RCC 7860 (cell line): ENCODE measurements at places on chromosomes 13 and 19.
A peak's percentile ranks its signal among the peaks of the same experiment; 100 is the strongest.

DNA sequence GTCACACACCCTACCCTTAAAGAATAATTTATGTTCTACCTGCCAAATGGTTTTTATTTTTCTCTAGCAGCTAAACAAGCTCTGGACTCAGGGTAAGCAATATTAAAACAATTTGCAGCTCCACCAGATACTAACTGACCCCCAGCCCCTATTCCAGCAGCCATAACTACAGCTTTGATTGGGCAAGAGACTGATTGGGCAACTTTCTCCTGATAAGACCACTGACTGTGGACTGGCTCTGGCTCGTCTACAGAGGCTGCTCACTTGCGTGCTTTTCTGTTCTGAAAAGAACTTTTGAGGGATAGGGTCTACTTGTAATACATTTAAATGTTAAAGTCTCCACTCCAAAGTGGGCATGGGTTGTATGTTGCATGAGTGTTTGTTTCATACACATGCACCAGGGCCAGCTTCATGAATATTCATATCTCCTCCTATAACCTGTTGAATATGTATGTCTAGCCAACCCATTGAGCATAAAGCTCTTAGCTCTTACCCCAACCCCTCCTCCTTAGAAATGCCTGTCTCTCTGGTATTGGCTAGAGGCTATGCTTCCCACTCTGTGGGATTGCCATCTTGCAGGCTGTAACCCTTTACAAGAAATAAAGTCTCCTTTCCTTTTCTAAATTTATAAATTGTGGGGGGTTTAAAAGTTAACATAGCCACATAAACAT is 19.9 kb downstream of the OR7A5 start:
- DNase-seq: no peak

GRCh38 chr13:48843630-48844380 is 131.9 kb upstream of the FNDC3A start:
- DNase-seq: no peak

- DNase-seq: no peak
Observed at GRCh38 chr13:40774672-40775071, 3.7 kb upstream of the MRPS31 start.

DNA sequence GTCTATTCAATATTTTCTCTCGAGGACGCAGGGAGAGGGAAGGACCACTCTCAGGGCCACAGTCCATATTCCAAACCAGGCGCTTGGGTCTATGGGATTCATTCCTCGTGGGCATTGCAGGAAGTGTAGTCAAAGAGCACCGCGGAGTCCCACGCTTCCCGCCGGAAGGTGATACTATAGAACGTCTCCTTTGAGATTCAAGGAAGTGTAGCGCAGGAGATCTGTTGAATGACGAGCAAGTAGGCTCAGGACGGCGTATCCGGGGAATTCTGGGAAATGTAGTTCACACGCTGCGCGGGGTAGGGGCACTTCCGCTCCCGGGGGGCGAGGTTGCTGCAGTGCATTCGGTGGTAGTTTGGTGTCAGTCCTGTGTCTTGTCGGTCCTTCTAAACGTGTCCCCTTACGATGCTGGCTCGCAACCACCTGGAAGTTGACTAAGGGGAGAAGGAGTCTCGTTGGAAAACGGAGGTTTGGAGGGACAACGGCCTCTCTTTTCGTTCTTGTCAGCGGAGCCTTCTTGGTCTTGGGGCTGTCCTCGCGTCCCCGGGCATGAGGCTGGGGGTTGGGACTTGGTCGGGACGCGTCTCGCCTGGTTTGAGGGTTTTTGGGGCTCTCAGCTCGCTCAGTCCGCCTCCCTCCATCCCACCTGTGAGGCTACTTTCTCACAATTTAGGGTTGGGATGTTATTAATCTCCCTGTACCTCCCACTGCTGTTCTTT is at the start of gene ZNF284:
ZNF284 (plus strand) TSS at position 336 of the 719 bp plus-strand sequence. CDS start 4,231 bp downstream, outside the sequence.
- peak; percentile 59 for DNase-seq

DNA sequence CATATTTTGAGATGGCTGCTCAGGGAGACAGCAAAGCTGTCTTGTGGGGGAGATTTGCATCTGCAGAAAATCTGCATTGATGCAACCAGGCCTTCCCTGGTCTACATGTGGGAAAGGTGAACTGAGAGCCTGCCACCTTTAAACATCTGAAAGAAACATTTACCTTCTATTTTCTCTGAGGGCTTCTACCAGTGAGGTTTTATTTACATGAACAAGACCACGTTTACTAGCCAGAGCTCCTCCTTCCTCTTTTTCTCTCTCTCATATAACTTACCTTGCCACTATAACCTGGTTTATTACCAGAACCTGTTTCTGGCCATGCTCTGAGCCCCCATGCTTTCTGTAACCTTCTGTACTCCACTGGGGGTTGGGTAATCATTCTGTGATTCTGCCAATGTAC is 14.4 kb upstream of the RUBCNL start:
- no peak for DNase-seq

- no peak for DNase-seq
Observed at GRCh38 chr13:113356596-113356995, 7.3 kb downstream of the GRTP1 start.

GRCh38 chr13:80083853-80084676 is 256.9 kb downstream of the SPRY2 start:
- DNase-seq: peak; percentile 36

- no peak for DNase-seq
Observed at GRCh38 chr13:71922194-71922593, 55.2 kb upstream of the DACH1 start.

DNA sequence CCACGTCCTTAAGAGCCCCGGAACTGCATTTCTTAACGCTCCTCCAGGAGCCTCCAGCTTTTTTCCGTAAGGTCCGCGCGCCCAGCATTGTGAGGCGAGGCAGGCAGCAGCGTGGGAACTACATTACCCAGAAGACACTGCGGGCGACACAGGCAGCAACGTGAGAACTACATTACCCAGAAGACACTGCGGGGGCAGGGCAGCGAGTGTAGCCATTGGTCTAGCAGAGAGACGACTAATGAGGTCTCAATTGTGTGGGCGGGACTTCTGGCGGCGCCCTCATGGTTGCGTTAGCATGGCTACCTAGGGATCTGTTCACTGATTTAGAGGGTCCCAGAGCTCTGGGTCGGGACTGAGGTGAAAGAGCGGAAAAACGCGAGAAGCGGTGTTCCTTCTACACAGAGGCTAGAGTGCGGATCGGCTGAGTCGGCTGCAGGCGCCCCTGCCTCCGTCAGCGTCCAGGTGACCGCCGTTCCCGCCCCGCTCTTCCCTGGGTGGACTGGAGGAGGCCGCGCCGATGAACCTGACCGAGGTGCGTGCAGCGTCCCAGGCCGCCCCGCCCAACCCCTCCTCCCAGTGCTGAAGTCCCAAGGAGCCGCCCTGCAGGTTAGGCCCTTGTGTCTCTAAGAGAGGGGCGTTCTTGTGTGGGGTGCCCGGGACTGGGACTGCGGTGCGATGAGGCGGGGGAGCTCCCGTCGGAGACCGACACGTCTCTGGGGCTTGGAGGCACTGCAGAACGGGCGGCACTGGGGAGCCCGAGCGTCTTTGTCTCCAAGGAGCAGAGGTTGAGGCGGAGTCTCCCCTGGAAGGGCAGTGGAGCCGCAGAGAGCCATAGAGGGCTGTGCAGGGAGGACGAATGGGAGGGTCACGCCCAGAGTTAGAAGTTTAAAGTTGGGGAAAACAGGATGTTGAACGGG is at the start of gene ZNF749:
ZNF749 (plus strand) TSS at position 264 of the 917 bp plus-strand sequence; CDS start at position 518, 254 bp downstream.
- DNase-seq: peak; percentile 92

DNA sequence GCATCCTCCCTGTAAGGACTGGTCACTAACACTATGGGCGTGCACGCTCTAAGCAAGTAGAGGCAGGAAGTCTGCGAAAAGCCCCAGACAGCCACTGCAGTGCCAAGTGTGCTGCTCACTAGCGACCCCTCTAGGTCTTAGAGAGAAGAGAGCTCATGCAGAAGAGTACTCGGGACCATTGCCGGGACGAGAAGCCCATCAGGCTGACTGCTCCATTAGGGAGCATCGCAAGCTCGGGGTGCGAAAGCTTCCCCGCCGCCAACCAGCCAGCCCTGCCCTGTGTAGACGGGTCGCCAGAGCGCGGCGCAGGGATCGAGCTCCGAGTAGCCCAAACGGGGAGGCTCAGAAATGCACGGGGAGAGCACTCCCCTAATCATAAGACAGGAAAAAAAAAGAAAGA is 16.6 kb downstream of the POU4F1 start:
- no peak for DNase-seq

DNA sequence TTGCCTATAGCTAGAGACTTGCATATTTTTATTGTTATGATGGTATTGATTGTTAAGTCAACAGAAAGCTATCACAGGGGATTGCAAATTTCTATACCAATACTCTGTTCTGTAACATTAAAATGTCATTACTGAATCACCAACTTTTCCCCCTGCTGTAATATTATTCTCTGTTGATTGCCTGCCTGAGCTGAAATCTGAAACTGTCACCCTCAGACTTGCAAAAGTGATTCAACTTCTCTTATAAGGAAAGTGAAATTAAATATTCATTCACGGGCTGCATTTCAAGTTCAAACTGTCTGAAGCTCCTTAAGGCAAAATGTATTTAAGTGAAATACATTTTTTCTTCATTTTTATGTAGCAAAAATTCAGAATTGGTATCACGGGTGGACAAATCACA is 723.2 kb downstream of the PCDH9 start:
- no peak for DNase-seq

GRCh38 chr13:26619358-26619757 is 61.9 kb downstream of the WASF3 start:
- no peak for DNase-seq

GRCh38 chr13:51806566-51806965 is 2.6 kb upstream of the DHRS12 start:
- no peak for DNase-seq

DNA sequence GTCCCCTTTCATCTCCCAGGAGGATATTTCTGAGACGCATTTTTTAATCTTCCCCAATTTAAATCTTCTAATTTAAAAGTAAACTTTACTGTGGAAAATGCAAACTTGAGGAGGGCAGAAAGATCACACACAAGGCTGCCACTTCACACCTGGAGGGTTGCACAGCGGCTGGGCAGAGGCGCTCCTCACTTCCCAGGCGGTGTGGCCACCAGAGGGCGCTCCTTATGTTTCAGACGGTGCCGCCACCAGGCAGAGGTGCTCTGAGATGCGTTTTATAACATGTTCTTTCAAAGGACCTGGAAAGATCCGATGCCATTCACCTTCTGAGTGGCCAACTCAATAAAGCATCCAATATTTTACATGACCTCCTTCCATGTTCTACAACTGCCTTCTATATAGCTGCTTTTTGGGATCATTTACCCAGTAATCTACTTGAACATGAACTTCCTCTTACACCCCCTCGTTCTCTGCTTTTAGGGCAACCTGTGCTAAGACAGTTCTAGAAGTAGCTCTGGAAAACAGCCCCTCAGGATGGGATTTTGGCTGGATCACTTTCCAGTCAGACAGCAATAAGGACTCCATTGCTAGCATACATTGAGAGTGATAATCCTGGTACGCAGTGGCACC is 14.8 kb upstream of the MTUS2 start:
- DNase-seq: no peak

GRCh38 chr13:110251193-110251819 is 55.7 kb downstream of the COL4A1 start:
- DNase-seq: no peak

DNA sequence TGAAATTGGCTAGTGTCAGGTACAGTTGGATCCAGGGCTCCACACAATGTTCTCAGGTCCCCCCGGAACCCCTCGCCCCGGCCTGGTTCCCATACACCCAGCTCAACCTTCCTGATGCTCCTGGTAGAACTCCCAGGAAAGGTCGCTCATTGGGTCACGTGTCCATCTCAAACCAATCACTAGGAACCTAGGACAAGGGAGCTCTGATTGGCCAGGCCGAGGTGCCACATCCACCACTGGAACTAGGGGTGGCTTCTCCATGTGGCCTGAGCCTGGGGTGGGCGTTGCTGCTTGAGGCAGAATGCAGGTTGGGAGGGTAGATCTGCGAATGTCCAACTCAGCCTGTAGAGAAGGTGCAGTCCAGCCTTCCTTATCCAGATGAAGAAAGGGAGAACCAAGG is 6.9 kb upstream of the MEF2B start:
- no peak for DNase-seq

DNA sequence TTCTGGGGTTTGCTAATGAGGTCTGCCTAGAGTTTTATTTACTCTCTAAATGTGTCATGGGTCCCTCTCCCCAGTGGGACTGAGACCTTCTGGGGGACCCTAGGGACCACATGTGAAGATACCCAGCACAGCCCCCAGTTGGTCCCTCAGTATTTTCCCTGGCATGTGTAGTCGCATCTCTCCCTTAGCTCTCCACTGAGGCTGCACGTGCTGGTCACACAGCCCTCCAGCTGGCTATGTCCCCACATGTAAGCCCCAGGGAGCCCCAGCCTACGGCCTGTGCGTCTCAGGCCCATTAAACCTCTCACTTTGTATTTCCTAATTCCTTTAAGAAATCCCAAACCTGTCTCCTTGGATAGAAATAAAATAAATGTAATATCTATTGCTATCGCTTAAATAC is 189.6 kb upstream of the TSHZ3 start:
- DNase-seq: no peak

GRCh38 chr19:29259867-29260281 is 46.9 kb upstream of the UQCRFS1 start:
- DNase-seq: no peak

GRCh38 chr13:110056640-110057039 is 250.3 kb downstream of the COL4A1 start:
- DNase-seq: no peak

- DNase-seq: no peak
Observed at GRCh38 chr13:25686831-25687470, 315.2 kb downstream of the ATP8A2 start.

- DNase-seq: no peak
Observed at GRCh38 chr13:43220873-43221595, 197.6 kb downstream of the DNAJC15 start.

DNA sequence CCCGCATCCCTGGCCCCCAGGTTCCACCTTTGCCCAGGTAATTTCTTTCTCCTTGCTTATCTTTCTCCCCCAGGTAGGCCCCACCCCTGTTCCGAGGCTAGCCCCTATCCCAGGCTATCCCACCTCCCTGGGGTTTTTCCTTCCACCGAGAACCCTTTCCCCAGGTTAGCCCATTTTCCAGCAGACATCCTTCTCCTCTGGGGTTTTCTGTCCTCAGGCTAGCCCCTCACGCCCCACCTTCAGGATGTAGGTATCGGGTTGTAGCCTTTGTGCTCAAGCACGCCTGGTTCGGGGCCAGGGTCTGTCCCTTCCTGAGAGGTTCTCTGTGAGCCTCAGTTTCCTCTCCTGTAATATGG is 837 bp downstream of the FSD1 start:
- no peak for DNase-seq

DNA sequence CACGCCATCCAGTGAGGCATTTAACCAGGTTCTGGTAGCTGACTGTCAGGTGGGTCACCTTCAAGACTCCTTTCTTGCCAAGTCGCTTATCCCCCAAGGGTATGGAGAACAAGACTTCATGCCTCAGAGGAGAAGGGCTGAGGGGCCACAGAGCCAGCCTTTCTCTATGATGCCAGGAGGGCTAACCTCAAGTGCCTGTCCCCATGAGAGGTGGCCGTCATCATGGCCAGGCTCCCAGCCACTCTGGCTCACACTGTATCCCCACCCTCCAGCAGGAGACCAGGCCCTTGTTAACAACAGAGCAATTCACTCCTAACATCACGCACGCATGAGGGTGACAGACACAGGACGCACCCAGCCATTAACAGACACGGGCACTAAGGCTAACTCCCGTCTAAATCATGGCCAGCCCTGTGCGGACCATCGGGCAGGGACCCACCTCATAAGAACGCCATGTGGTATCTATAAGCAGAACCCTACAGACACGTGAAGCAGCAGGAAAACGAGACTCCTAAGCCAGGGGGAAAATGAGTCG is 38.6 kb upstream of the ISYNA1 start:
- no peak for DNase-seq
